ENCODE measurements at places on chromosomes 5 and 9.

DNA sequence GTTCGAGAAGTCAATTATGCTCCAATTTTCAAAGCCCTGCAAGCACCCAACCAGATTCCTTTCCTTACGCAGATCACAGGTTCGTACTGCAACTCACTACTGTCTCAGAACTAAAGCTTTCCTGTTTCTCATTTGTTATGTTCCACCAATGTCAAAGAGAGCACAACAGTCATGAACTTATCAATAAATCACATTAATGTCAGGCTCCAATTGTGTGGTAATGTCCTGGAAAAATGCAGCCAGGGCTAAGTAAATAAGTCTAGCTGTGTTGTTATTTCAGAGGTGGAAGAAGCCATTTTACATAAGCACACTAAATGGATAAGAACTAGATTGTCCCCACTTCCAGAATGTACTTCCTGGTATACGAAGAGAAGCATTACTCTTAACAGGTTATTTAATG is 488.6 kb upstream of the PTGER4 start:
- no peak for DNase-seq

GRCh38 chr5:140312067-140312790 is 9.3 kb upstream of the PFDN1 start:
- no peak for DNase-seq

GRCh38 chr9:27485158-27485557 is 38.9 kb upstream of the IFNK start:
- DNase-seq = no peak

DNA sequence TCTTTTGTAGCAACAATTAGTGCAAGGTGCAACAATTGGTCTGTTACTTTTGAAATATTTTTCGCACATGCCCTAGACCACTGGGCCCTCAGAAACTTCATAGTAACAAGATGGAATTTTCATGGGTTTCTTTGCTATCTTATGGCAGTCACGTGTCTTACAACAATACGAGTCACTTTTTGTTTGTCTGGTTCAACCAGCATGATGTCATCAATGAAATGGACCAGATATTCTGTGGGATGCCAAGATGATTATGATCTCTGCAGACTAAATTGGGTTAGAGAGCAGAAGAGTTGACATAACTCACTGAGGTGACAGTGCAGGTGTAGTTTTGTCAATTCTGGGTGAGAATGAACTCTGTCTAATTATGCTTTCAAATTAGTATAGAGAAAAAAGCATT is 239.6 kb upstream of the RIOK2 start:
- no peak for DNase-seq

DNA sequence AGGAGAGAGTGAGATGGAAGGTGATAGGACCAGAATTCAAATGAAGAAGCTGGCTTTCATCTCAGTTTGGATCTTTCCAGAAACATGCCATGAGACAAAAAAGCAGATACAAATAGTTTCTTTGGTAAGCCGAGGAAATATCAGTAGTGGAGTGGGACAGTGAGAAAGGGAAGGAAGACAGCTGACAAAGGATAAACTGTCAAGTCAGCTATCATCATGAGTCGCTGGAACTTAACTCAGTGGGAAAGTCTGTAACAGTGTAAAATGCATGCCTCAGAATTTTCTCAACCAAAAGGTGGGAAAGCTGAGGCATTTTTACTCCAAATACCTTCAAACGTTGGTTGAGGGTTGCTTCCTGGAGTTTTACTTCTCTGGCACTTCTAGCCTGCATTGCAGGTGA is 129.8 kb downstream of the PLPPR1 start:
- no peak for DNase-seq

DNA sequence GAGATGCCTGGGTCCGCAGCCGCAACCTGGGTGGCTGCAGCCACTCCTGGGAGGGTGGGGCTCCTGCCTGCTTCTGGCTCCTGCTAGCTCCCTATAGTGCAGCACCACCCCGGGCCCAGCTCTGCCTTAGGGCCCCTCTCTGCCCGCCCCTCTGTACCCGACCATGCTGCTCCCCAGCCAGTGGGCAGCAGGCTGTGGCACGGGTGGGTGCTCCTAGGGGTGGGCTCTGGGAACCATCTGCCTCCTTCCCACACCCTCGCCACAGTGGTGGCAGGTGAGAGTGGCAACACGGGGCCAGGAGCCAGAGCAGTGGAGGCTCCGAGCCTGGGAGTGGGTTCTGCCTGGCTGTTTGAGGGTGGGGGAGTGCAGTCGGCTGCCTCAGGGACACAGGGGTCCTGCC is 7.8 kb upstream of the MTMR12 start:
- DNase-seq = no peak

- DNase-seq = no peak
These were observed 1646.1 kb upstream of the CDH6 start for GRCh38 chr5:29547236-29547865.

DNA sequence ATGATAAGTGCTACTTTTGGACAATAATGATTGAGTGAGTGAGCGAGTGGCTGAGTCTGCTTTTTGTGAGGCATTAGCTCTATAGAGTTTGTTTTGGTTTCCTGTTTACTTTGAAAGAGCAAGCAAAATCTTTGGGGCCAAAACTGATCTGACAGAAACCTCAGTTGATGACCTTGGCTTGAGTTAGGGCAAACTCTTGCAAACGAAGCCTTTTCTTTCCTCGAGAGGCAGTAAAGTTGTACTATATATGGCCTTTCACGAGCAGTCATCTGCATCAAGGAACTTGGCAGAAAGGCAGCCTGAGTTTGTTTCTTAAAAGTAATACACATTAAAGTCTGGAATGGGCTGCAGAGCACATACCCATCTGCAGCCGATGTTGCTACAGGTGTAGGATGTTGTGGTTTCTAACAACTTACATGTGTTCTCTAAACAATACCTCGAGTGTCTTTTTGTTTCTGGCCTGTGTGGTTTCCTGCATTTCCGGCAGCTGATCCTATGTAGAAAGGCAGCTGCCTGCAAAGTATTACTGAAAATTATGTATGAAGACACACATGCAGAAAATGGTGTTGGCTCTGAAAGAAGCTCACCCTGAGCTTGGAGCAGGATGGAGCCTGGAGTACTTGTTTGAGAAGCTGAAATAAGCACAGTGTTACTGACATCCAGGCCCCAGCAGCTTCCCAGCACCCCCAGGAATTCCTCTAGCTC is 60.8 kb downstream of the FOXD1 start:
- no peak for DNase-seq

DNA sequence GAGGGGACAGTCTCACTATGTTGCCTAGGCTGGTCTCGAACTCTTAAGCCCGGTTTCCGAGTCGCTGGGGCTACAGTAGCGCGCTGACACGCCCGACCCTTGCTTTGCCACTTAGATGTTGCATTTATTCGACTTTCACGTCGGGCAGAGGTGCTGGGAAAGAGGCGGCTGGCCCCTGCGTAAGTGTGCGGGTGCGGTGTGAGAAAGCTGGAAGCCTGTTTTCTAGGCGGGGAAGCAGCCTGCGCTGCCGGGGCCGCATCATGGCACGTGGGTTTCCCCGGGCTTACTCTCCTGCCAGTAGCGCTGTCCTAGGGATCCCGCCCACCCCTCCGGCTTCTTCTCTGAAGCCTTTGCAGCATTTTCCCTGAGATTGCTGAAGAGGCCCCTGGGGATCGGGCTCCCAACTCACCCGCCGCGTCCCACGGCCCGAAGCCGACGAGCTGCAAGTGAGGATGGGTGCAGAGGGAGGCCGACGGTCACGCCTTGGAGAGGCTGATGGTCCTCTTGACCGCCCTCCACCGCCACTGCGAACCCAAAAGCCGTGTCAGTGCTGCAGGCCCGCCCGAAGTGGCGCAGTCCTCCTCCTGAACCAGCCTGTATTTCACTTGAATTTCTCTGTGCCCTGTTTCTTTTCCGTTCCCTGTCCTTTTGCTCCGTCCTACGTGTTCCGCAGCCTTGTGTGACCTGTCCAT is 5.8 kb upstream of the TRIM41 start:
- no peak for DNase-seq

- DNase-seq = no peak
These were observed 4.1 kb upstream of the LHX6 start for GRCh38 chr9:122232796-122233306.

DNA sequence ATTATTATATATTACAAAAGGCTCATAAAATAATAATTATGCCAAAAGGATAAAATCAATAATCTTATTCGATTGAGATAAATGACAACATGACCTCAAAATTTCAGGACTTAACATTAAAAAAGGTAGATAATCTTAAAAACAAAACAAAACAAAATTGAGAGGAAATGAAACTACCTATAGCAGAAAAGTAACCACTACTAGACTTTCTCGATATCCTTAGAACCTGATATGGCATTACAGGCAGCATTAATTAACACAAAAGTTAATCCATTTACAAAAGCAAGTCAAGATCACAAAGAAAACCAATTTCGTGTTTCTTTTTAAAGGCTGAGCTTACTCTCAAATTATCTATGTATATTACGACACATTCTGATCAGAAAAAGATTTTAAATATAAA is 29.9 kb downstream of the TMEM161B start:
- no peak for DNase-seq

GRCh38 chr5:137838976-137839375 is 28.7 kb upstream of the MYOT start:
- DNase-seq = no peak

DNA sequence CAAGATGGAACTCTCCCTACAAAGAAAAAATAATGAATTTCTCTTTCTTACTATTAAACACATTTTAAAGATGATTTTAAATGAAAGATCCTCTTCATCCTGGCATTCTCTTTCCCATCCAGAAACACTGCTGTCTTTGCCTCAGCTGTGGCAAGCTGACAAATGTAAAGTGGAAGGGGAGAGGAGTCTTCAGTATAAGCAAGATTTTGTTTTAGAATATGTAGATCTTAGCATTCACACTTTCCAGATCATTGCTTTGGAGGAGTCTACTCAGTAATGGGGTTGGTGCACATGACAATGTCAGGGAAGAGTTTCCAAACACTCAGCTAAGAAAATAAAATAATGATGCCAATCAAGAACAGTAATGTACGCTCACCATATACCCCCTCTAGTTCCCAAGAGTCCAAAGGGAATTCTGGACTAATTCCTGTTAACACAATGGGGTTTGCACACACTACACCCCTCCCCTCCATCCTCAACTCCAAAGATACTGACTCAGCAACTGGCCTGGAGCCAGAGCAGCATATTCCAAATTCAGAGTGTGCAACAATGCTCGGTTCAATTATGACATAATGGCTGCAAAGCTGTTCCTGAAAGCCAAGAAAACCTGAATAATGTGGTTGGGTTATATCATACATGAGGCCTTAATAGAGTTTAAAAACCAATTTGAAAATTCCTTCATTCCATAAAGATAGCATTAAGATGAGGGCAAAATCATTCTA is 4.6 kb downstream of the C5orf63 start:
- no peak for DNase-seq

GRCh38 chr9:131719262-131719908 is 20.5 kb downstream of the RAPGEF1 start:
- no peak for DNase-seq

GRCh38 chr5:868428-869135 is 17.8 kb upstream of the ZDHHC11 start:
- no peak for DNase-seq

- DNase-seq = no peak
These were observed 42.7 kb upstream of the IL17B start for GRCh38 chr5:149421834-149422233.

- DNase-seq = no peak
These were observed 5.6 kb upstream of the IL3 start for GRCh38 chr5:132054697-132055440.

- DNase-seq = no peak
These were observed 35.0 kb downstream of the AGXT2 start for GRCh38 chr5:35012796-35013195.

GRCh38 chr5:149240354-149240998 is 31.2 kb upstream of the AFAP1L1 start:
- DNase-seq = peak; percentile 45

- DNase-seq = no peak
These were observed 33.2 kb upstream of the C5orf46 start for GRCh38 chr5:147939431-147940114.

DNA sequence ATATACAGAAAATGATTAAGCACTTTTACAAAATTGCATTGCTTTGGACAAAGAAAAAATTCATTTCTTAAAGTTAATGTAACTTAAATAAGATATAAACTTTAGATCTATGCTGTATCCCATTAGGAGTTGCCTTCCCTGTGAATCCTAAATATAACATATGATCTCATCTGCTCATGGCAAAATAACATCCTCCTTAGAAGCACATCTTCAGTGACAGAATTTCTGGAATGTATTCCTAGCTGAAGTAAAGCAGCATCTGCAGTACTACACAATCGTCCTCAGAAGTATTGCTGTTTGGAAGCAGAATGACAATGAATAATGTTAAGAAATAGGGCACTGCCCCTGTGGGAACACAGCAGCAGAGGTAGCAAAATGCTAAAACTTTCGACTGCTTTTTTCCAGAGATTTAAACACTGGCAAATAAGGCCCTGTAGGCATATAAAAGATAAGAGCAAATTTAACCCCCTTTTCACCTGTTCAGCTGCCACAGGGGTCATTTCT is 571.0 kb downstream of the PTPRD start:
- no peak for DNase-seq

DNA sequence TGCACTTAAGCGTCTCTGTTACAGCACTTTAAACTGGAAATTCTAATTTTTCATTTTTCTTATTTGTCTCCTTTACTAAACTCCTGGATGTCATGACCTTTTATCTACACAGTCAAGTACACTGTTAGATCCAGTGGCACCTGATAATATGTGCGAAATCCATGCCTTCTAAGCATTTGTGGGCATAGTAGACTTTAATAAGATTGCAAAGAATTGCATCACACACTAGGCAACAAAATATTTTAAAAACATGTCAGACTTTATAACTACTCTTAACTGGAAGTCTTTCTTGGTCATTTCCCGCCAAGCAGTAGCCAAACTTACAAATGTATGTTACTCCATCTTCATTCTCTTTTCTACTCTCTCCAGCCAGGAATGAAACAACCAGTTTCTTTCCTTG is 5.0 kb upstream of the SPINK1 start:
- no peak for DNase-seq

DNA sequence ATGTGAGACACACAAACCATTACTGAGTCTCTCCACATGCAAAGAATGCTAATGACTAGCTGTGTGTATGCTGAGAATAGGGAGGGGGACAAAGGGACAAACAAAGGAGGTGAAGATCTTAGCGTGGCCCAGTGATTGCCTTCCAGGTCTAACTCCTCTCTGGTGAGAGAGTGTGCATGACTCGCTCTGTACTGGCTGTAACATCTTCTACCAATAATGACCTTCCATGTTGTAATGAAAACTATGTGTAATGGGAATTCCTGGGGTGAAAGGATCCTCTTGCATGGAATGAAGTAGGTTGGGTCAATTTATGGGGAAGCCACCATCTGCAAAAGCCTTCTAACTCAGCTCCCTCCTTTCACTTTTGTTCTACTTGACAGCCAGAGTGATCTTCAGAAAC is 24.4 kb upstream of the GPR151 start:
- DNase-seq = no peak

GRCh38 chr5:96509316-96509715 is 76.3 kb upstream of the PCSK1 start:
- DNase-seq = no peak

DNA sequence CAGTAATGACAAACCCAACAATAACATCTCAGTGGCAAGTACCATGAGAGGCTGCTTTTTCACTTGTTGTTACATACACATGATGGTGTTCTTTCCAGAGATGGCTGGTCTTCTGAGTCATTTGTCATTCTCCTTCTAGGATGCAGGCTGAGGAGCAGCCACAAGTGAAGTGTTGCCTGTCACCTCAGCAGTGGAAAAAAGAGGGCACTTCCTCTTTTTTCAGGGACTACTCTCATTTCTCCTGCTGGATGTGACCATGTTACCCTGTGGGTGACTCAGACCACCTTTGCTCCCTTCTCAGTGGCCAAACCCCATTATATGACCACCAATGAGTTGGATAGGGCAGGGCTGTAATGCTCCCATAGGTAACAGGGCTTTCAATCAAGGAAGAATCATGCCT is 587.0 kb upstream of the ADAMTS16 start:
- no peak for DNase-seq
